ENCODE measurements at places on chromosomes 6 and 20.

GRCh38 chr6:125299257-125299656 is 2.5 kb downstream of the HDDC2 start:
- no peak for DNase-seq

DNA sequence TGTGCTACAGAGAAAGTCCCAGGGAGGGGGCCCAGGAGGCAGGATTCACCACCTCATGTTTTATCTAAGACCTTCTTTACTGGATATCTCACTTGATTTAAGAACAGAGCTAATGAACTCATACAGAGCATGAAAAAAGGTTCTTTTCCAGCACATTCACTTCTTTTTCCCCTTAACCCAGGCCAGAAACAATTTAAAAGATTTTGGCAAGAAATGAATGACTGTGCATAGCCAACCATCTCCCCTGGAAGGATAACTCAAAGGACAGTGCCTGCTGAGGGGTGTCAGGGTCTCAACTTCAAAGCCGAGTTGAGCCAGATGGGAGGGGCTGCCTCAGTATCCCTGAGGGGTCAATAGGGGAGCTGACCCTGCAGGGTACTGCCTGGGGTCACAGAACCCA is 253.4 kb downstream of the SOD2 start:
- DNase-seq: no peak

- DNase-seq: no peak
Measured at GRCh38 chr6:4967301-4968030, 36.4 kb downstream of the RPP40 start.

DNA sequence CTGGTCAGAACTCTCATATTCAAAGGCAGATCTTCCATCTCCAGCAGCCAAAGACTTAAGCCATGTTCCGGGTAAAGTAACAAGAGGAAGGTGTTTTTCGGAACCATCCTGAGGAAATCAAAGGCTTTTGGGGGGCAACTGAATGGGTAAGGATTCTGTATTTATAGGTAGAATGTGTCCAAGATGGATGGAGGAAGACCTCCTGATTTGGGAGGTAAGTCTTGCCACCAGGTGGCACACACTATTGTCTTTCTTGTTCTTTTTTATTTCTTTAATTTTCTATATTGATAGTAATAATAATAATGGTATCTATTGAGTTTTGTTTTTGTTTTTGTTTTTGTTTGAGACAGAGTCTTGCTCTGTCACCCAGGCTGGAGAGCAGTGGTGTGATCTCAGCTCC is 53.0 kb upstream of the UBR2 start:
- DNase-seq: no peak

GRCh38 chr6:29789176-29789575 is 38.4 kb upstream of the HLA-G start:
- DNase-seq: no peak

DNA sequence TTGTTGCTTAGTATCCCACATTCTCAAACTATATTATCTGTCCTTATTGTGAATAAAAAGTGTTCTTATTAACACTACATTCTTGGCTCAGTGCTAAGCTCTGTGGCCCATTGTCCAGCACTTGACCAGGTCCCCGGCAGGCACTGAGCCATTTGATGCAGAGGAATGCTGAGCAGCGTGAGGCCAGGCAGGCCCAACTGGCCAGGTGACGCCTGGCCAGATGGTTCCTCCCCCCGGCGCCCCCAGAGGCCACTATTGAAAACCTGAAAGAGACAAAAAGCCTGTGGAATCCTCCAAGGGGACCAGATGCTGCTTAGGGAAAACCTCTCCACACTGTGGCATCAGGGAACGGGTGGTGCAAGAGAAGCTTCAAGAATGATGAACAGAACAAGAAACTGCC is 597.5 kb upstream of the JAG1 start:
- DNase-seq: no peak

All from LHCN-M2 (cell line).